ENCODE measurements at places on chromosomes 7 and 10.
A peak's percentile ranks its signal among the peaks of the same experiment; 100 is the strongest.

GRCh38 chr10:127426746-127427145, 122.4 kb upstream of the NPS start:
- DNase-seq: no peak

GRCh38 chr10:24382979-24383663, 174.2 kb downstream of the KIAA1217 start:
- no peak for DNase-seq

DNA sequence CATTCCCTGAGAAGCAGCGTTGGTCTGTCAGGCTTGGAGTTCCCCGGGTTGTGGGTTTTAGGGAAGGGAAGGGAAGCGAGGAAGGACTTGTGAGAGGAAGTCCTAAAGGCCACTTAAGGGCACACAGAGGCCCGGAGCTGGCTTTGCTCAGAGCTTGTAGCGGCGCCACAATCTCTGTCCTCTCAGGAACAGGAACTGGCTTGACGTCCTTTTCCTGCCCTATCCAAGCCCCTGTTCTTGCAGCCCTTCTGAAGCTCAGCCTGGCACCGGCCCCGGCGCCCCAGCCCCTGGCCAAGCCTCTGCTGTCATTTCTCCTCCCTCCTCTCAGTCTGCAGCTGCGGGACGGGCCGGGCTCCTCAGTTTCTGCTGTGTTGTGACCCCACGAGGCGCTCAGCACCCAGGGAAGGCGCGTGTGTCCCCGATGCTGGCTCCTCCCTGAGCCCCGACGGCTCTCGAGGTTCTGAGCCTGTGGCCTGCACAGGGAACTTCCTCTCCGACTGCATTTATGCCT, at the start of gene GIMAP8:
Gene GIMAP8, plus strand, starts transcription at position 140 of the 511 bp plus-strand sequence. CDS start 16,069 bp downstream, outside the sequence.
- DNase-seq: peak; percentile 32

- no peak for DNase-seq
Observed at GRCh38 chr10:71316786-71317160, 2.3 kb upstream of the SLC29A3 start.

DNA sequence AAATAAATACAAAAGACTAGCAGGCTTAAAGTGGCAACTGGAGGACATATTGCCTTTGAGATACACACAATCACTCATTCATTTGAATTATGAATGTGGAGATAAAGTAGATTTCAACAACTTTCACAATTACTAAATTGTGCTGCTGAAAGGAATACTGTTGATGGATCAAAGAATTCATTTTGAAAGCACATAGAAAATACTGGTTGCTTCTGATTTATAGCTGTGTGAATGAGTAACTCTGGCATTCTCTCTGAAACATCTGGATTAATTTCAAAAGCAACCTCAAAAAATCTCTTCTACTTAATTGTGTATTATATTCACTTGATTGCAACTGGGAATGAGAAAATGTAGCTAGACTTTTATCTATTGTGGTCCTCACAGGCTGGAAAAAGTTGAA, 397.6 kb downstream of the THSD7A start:
- no peak for DNase-seq

- no peak for DNase-seq
Observed at GRCh38 chr7:20795361-20795760, 8.7 kb upstream of the SP8 start.

DNA sequence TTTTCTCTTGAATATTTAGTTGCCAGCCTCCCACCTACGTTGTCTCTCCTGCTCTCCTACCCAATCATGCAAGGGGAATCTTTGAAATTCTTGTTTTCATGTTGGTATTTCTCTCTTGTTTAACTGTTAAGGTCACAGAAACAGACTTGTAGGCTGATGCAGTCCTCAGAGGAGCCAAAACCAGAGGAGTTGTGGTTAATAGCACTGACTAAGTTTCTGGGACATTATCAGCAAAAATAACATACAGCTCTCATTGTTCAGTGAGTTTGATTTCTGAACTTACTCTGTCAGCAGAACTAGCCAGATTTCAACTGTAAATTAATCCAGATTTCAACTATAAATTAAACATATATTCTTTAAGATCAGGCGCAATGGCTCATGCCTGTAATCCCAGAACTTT, 11.1 kb upstream of the CUL1 start:
- DNase-seq: no peak

DNA sequence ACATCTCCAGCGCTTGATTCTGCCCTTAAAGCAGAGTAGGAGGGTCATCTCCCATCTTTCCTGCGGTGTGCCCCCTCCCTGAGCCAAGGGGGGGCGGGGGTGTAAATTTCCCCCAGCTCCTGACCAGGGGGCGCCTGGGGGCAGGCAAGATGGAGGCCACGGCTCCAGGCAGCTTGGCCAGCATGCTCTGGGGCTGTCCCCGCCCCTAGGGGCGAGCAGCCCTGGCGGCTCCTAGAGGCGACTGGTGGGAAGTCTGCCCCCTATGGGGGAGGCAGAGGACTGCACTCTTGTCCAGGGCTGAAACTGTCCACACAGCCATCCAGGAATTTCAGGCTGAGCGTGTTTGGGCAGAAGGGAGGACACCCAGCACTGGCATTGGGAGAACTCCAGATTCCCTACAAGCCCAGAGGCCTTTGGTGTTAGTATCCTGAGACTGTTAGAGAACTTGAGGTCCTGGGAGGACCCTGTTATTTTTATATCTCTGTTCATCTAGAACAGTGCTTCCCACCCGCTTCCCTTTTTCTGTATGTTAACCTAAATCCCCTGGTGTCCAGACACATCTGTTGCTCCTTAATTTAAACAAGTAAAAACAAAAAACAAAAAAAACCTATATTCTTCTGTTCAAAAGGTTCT, 4.6 kb downstream of the STRA8 start:
- DNase-seq: no peak

DNA sequence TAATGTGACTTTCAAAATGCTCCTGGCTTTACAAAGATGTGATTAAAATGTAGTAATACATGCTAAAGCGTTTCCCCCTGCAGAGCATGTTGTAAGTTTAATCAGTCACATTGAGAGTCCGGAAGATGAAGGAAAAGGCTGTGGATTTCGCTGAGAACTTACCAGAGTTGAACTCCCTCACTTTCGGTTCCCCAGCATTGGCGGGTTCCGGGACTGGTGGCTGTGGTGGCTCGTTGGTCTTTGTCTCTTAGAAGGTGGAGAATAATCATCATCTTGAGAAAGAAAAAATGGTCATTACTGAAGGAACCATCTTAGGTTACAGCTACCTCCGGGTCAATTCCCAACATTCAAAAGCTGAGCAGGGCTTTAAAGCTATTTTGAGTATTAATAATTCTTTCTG, 9.6 kb upstream of the NUPR2 start:
- no peak for DNase-seq

DNA sequence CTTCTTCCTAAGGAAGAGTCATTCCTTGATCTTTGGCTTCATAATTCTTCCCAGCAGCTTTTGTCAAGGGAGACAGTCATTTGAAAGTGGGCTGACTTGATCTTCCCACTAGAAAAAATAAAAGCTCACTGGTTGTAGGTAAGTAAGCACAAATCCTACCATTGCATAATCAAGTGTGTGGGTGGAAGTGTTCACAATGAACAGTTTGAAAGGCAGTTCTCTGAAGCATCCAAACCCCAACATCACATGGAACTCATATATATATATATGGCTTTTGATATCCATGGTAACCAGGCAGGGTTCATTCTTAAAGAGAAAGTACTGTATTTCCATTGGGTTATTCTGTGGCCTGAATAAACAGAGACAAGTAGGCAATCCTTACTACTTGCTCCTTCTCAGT, 51.6 kb downstream of the ARMH3 start:
- DNase-seq: no peak

- DNase-seq: no peak
Observed at GRCh38 chr10:21260506-21261149, 264.9 kb downstream of the SKIDA1 start.

GRCh38 chr7:47812429-47813136, 135.7 kb downstream of the PKD1L1 start:
- no peak for DNase-seq

- DNase-seq: no peak
Observed at GRCh38 chr10:26787362-26787761, 73.4 kb downstream of the ABI1 start.

DNA sequence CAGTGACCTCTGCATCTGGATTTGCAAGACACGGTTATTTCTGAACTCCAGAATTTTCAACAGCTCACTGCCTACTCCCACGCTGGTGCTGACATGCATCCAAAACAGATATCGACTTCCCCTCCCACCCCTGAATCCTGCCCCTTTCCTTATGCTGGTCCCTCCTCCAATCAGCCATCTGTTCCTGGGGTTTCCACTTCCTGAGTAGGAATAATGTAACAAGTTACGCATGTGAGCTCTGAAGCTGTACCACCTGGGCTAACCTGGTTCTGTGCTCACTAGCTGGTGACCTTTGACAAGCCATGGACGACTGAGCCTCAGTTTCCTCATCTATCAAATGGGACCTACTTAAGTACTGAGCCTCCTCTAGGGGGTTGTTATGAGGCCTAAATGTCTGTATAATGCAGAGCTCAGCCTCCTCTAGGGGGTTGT, 1.7 kb upstream of the NCAPG2 start:
- no peak for DNase-seq

DNA sequence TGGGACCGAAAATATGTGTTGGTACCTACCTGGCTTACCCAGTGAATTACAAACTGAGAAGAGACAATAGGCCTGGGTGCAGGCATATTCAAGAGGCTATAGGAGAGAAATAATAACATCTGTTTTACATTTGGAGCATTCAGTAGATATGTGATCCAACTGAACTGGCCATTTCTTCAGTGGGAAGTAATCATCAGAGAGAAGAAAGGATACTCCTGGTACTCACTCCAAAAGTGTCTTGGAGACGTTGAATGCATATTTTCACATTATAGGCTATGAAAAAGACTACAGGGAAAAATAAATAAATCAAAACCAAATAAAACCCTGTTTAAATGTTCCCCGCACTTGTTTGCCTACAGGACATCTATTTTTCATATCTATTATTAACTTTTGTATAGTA, 1680.3 kb downstream of the REEP3 start:
- no peak for DNase-seq

GRCh38 chr7:109003742-109004141, 434.1 kb downstream of the DNAJB9 start:
- no peak for DNase-seq

- no peak for DNase-seq
Observed at GRCh38 chr7:84194484-84195271, at the start of gene SEMA3A. SEMA3A (minus strand) TSS chr7:84194789; CDS start chr7:84194586, 203 bp downstream.

GRCh38 chr10:131844529-131845084, 56.2 kb upstream of the PPP2R2D start:
- DNase-seq: no peak

- DNase-seq: no peak
Observed at GRCh38 chr7:21543528-21544302, 876 bp downstream of the DNAH11 start.

GRCh38 chr10:132876993-132877431, 65.4 kb downstream of the CFAP46 start:
- no peak for DNase-seq

DNA sequence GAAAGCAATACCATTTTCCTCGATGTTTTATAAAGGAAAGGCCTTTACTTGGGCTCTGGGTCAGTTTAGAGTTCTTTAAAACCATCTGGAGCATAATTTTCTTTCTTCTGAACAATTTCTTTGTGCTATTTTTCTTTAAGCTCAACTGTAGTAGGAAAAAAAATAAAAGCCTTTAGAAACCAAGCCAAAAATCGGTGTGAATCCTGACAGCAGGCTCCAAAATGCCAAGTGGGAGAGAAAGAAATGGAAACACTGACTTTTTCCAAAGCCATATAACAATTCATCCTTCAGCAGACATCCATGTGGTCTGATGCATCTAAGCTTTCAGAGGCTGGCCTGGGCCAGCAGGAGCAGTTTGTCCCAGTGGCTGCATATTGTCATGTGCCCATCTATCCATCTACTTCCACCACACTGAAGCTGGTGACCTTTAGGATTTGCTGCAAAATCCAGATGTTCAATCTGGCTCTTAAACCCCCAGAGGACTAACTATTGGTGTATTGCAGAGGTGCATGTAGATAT, 23.0 kb upstream of the ITPRID1 start:
- no peak for DNase-seq

- no peak for DNase-seq
Observed at GRCh38 chr7:37645282-37646050, 38.1 kb upstream of the GPR141 start.

DNA sequence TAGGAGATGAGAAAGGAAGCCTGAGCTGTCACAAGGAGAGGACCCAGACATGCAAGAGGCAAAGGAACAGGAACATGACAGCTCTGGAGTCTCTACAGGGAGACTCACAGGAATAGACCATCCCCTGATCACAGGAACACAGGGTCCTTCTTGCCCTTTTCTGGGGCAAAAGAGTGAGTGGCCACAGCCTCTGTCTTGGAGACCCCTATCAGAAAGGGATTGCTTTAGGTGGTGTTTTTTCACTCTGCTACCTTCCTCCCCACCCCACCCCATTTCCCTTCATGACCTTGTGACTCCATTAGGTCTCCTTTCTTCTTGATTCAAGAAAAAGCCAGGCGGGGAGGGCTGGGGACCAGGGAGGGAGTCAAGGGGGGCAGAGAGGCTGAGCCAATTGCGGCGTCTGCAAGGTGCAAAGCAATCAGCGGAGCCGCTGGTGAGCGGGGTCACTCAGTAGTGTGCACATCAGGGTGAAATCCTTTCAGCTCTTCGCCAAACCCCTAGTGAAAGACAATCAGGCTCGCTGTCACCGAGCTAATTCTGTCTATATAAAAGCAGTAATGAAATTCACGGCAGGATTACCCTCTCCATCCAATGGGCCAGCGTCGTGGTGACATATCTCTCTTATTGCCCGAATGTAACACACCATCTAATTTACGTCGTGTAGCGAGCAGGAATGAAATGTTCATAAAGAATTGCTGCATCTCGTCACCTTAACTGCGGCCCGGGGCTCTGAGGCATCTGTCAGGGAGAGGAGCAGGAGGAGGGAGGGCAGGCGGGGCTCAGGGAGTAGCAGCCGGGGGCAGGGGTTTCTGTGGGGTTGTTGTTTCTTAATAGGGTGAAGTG, 31.5 kb upstream of the BTRC start:
- DNase-seq: no peak

GRCh38 chr7:121049028-121049791, 60.7 kb downstream of the CPED1 start:
- no peak for DNase-seq

DNA sequence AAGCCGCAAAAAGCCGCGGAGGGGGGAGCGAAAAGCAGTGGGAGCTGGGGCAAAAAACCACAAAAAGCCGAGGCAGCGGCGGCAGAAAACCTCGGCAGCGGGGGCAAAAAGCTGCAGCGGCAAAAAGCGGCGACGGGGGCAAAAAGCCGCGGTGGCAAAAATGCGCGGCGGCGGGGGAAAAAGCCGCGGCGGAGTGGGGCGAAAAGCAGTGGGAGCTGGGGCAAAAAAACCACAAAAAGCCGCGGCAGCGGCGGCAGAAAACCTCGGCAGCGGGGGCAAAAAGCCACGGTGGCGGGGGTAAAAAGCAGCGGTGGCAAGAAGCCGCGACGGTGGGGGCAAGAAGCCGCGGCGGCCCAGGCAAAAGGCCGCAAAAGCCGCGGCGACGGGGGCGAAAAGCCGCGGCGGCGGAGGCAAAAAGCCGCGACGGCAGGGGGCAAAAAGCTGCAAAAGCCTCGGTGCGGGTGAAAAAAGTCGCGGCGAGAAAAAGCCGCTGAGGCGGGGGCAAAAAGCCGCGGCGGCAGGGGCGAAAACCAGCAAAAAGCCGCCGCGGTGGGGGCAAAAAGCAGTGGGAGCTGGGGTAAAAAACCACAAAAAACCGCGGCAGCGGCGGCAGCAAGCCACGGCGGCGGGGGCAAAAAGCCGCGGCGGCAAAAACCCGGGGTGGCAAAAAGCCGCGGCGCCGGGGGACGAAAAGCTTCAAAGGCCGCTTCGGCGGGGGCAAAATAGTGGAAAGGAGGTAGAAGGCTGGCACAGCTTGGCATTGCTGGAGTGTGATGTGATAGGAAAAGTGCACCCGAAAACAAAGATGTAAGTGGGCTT, 135.9 kb downstream of the ZNF92 start:
- DNase-seq: no peak
